A375 (cell line): ENCODE measurements at places on chromosomes 3 and 15. TPM values are rescaled to one million over a fixed set of nuclear protein-coding genes. Genes with fewer than 3 reads are reported as not detected.

The CTXN2 gene
- not detected in 2 replicates for total RNA-seq

The TMEM41A gene
- 7.7 and 9.1 TPM in 2 replicates for total RNA-seq

The ATP13A4 gene
- total RNA-seq = not detected in 2 replicates

The TM4SF4 gene
- total RNA-seq = not detected in 2 replicates

The GOLGA6B gene
- total RNA-seq = 0.15 TPM in 1 of 2 replicates, not detected in the other

The TMOD3 gene
- 35.2 and 44.1 TPM in 2 replicates for total RNA-seq

The LRRC31 gene
- not detected in 2 replicates for total RNA-seq

The SLC28A1 gene
- total RNA-seq = not detected in 2 replicates

The KIF9 gene
- 22.7 and 28.0 TPM in 2 replicates for total RNA-seq

The CFAP100 gene
- total RNA-seq = not detected in 2 replicates

The GUCA1C gene
- total RNA-seq = not detected in 2 replicates

The TICRR gene
- 9.2 and 10.2 TPM in 2 replicates for total RNA-seq

The ATP10A gene
- total RNA-seq = 9.6 and 10.7 TPM in 2 replicates

The PLSCR2 gene
- total RNA-seq = not detected in 2 replicates

The GOLGA8M gene
- 0.08 TPM in 1 of 2 replicates, not detected in the other for total RNA-seq
